ENCODE measurements at places on chromosomes 7 and 10.
A peak's percentile ranks its signal among the peaks of the same experiment; 100 is the strongest.

GRCh38 chr7:36217961-36218284, 64.9 kb downstream of the EEPD1 start:
- DNase-seq = no peak

- no peak for DNase-seq
Observed at GRCh38 chr10:84605802-84606201, 277.4 kb downstream of the CCSER2 start.

GRCh38 chr10:116538456-116538855, 7.3 kb upstream of the PNLIP start:
- no peak for DNase-seq

- DNase-seq = no peak
Observed at GRCh38 chr10:62085404-62085803, 183.2 kb downstream of the RTKN2 start.

DNA sequence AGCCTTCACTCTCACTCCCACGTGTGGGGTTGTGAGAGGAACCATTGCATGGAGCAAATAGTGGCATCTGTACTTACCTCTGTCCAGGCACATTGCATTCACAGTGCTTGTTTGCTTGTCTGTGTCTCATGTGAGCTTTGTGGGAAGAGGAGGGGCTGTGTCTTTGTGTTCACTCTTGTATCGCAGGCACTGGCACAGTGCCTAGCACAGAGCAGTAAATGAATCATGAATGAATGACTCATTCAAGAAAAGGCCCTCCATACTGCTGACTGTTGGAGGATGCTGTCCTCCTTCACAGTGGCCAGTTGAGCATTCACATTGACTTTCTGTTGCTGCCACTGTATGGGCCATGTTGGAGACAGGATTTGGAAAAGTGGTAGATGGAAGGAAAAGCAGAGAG, 125.3 kb downstream of the SORCS3 start:
- no peak for DNase-seq

DNA sequence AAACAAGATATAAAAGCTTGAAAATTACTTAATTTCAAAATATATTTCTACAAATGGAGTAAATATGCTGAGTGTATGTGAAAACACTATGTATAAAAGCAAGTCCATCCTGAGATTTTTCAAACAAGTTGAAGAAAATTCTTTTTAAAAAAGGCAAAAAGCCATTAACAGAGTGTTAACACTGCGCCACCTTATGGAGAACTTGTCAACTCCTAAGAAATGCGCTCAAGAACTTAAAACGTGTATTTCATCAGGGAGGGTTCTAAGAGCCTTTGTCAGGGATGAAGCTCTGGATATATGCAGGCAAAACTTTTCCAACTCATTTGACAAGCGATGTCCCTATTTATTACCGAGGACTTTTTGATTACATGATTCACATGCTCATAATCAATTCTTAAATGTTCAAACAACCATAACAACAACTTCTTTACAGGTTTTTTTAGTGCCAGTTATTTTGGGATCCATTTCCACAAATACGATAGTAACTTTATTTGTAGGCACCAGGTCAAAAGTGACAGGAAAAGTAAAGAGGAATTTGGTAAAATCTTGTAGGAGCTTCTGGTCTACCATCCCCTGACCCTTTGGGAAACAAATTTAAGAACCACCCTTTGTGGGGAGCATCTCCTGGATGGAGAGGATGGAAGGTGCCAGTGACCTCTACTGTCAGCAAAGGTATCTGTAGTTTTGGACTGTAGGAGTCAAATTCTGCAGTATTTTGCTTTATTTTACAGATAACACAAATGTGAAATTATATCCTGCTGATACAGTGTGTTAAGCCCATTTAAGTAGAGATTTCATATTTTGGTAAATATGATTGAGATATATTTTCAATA, 23.2 kb downstream of the CALCR start:
- DNase-seq = no peak

GRCh38 chr10:77187376-77187999, 450.1 kb downstream of the KCNMA1 start:
- no peak for DNase-seq

DNA sequence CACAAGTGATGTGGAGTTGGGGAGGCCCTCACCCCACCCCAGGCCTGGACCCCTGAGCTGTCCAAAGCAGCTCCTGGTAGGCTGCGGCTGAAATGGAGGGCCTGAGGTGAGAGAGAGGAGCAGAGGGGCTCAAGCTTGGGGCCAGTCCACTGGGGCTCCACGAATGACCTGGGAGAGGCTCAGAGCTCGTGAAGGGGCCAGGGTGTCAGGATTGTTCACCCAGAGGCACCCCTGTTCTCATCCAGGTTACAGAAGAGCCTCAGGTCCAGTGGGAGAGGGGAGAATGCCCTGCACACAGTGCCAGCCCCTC, 102.2 kb upstream of the RET start:
- no peak for DNase-seq

GRCh38 chr10:80460399-80461207, 6.5 kb downstream of the TSPAN14 start:
- DNase-seq = peak; percentile 89

GRCh38 chr7:90828601-90829000, 232.5 kb downstream of the CDK14 start:
- no peak for DNase-seq

DNA sequence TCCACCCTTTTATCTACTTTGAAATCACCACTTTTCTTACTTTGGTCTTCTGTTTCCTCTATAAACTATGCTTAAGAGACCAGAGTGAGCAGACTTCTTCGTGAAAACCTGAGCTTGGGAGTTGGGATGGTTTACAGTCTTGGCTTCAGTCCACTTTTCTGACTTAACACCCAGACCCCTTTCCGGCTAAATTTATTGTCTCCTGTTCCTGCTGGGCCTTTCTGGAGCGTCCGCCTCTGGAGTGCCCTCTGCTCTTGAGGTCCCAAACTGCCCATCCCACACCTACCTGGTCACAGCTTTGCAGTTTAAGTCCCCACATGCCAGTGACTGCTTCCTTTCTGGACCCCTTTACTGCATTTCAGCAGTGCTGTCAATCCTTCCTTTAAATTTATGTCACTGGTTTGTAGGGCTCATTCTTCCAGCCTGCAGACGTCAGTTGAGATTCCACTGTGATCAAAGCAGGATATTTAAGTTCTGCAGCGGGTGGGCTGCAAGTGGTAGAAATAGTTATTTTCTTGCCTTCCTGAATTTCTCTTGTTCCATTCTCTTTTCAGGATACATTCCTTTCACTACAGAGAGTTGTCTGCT, 80.3 kb downstream of the KAT6B start:
- DNase-seq = no peak

DNA sequence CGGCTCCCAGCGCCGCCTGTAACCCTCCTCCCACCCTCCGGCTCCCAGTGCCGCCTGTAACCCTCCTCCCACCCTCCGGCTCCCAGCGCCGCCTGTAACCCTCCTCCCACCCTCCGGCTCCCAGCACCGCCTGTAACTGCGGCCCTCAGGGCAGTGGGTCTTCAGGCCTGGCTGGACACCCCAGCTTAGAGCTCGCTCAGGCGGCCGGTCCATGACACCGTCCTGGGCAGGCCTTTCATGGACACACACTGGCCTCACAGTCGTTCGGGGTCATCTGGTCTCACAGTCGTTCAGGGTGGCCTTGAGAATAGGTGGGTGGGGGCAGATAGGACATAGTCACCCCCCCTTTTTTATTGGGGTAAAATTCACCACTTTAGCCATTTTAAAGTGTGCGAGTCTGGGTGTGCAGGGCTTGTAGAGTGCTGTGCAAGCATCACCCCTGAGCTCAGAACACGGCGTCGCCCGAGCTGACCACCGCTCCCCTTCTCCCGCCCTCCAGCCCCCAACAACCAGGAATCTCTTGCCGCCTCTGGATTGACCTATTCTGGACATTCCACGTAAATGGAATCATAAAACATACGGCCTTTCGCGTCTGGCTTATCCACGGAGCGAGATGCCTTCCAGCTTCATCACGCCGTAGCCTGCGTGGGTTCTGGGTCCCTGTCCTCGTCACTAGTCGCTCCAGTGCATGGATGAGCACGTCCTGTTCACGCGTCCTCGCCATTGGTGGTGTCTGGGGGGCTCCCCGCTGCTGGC, 41.1 kb upstream of the CFAP46 start:
- no peak for DNase-seq

DNA sequence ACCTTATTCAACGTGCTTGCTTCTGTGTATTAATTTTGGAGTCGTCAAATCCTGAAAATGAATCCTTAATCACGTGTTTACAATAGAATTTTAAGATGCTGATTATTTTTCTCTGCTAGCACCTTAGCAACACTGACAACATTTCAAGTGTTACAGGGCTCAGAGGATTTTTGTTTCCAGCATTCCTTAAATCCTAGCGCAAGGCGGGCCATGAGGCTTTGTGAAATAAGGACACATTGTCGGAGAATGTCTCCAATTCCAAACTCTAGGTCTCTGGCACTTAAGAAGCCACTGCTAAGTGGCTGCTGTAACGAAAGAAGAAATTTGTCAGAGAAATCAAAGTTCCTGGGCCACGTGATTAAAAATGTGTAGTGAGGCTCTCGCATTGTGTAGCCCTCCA, 390.9 kb upstream of the CELF2 start:
- DNase-seq = no peak

DNA sequence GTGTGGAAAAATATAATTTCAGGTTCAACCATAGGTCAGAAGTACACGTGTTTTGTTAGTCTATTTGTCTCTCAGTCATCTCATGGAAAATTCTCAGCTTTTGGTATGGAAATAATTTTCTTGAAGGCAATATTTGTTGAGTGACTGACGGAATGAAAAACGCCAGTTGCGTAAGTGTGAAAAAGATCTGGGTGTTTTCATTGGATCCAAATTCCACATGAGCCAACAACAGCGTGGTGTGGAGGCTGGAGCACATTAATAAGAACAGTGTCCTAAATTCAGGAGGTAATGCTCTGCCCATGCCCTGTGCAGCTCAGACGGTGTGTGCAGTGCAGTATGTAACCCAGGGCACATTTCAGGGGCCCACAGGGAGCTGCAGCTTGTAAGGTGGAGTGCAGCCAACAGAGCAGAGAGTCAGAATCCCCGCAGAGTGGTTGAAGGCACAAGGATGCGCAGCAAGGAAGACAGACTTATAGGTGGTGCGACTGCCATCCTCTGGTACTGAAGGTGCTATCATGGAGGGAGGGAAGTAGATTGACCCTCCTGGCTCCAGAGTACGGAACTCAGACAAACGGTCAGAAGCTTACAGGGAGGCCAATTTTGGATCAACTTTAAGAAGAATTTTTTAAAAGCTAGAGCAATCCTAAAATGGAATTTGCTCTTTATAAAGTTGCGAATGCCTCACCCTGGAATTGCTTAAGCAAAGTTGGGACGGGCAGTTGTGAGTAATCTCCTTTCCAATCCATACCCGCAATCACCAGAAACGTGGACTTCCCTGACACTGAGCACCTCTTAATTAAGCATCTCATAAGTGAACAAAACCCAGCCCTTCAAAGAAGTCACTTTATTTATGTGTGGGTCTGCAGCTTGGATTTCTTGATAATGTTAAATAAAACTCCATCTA, 38.0 kb downstream of the EGFR start:
- DNase-seq = no peak

GRCh38 chr7:100786323-100786722, 41.0 kb downstream of the EPHB4 start:
- no peak for DNase-seq

DNA sequence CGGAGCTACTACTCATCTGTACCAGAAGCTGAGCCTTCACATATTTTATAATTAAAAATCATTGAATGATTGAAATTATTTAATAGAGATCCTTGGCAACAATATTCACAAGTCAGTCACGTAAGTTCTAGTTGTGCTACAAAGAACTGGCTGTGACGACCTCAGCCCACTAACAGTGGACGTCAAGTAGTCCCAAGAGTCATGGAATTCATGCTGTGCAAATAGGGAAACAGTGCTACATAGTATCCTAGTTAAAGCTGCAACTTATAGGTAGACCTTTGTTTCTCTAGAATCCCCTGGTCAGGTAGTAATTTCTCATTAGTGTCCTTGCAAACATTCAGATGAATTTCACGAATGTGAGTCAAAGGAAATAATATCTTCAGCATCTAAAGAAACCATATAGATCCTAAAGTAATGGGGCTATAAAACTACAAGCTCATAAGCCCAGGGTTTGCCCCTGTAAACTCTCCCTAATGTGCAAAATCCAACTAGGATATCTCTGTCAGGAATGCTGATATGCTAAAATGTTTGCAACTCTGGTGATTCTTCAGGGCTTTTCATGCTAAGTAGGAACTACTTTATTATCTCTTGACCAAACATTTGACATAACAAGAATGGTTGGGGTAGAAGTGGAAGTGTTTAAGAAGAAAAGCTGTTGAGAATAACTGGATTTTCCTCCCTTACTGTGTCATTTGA, 31.2 kb downstream of the CFAP69 start:
- DNase-seq = no peak

GRCh38 chr10:133460208-133460769, 6.5 kb downstream of the SCART1 start:
- no peak for DNase-seq

GRCh38 chr7:110841840-110842545, 248.9 kb upstream of the LRRN3 start:
- DNase-seq = no peak

GRCh38 chr10:95297402-95297801, 6.6 kb upstream of the PDLIM1 start:
- no peak for DNase-seq

- DNase-seq = peak; percentile 49
Observed at GRCh38 chr7:158910254-158911053, 54.1 kb downstream of the DYNC2I1 start.

DNA sequence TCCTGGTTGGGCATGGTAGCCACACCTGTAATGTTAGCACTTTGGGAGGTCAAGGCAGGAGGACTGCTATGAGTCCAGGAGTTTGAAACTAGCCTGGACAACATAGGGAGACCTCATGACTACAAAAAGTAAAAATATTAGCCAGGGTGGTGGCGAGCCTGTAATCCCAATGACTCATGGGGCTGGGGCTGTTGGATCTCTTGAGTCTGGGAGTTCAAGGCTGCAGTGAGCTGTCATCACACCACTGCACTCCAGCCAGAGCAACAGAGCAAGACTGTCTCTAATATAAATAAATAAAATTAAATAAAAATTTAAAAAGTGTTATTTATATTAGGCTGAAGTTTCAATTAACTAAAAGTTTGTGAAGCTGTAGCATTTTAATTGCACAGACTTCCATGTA, 207.3 kb downstream of the NXPH1 start:
- DNase-seq = no peak

DNA sequence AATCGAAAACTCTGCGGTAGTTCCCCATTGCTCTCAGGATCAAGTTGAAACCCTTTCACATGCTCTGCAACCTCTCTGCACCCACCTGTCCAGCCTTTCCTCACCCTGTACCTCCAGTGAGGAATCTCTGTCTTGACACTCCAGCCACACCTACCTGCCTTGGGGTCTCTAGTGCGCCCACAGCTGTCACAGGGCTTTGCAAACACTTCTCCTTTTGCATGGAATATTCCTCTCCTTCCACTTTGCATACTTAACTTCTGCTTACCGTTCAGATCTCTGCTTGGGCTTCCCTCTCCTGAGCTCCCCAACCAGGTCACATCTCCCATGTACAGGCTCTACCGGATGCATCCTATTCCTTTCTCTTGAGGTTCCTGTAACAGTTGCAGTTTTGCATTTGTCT, 6.6 kb upstream of the ZYX start:
- DNase-seq = no peak

DNA sequence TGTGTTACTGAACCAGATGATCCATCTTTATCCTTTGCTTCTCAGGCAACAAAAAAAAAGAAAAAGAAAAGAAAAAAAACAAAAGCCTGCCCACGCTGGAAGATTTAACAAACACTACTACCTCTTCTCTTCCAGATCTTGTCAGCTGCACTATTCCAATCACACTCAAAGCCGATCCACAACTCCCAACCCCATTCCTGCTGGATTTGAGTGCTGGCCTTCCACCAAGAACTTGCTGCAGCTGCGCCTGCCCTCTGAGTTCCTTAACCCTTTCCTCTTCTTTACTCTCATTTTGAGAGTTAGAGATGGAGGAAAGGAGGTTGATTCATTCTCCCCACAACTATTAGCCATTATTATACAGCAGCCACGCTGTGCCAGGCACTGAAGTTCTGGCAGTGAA, 16.0 kb upstream of the ITGA8 start:
- DNase-seq = no peak

Measured in H9 (cell line).